ENCODE measurements at places on chromosomes 11 and 22. TPM values are rescaled to one million over a fixed set of nuclear protein-coding genes. Genes with fewer than 3 reads are reported as not detected.

The OR10A2 gene
- polyA plus RNA-seq, result not detected

The PANX3 gene
- not detected for polyA plus RNA-seq

The HORMAD2 gene
- polyA plus RNA-seq, result not detected

The NOX4 gene
- 0.49 TPM for polyA plus RNA-seq

The PKP3 gene
- 0.24 TPM for polyA plus RNA-seq

The OR10S1 gene
- polyA plus RNA-seq, result not detected

The RHOD gene
- polyA plus RNA-seq, result 4.7 TPM

The PAX6 gene
- 0.44 TPM for polyA plus RNA-seq

The GAL3ST1 gene
- polyA plus RNA-seq, result 0.03 TPM

The OR4D5 gene
- not detected for polyA plus RNA-seq

The MPZL3 gene
- 0.44 TPM for polyA plus RNA-seq

DNA sequence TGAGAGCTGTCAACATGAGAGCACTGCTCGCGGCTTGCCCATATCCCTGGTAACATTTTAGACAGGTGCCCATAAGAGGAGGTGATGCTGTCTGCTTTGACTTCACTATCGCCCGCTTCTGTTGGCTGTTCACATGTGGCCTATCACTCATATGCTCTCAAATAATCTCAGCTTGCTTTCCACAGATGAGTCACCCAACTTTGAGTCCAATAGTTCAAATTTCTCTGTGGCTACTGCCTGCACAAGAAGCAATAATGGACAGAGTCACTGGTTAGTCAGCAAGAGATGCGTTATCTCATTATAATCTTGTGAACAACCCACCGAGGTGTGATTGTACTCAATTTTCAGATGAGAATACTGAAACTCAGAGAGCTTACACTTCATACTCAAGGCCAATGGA, 1714.1 kb downstream of the LRRC4C start:
- DNase-seq, result peak; percentile 84

DNA sequence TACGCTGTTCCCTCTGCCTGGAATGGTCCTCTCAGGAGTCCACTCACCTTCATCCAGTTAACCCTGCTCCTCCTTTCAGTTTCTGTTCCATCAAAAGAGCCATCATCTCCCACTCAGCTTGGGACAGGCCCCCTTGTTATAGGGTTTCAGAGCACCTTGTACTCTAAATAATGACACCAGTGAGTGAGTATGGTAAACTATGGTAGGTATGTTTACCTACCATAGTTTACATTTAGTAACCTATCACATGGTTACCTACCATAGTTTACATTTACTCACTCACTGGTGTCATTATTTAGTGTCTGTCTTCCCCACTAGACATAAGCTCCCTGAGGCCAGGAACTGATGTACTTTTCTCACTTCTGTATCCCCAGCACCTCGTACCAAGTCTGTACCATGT, 130.2 kb upstream of the SESN3 start:
- no peak for DNase-seq

DNA sequence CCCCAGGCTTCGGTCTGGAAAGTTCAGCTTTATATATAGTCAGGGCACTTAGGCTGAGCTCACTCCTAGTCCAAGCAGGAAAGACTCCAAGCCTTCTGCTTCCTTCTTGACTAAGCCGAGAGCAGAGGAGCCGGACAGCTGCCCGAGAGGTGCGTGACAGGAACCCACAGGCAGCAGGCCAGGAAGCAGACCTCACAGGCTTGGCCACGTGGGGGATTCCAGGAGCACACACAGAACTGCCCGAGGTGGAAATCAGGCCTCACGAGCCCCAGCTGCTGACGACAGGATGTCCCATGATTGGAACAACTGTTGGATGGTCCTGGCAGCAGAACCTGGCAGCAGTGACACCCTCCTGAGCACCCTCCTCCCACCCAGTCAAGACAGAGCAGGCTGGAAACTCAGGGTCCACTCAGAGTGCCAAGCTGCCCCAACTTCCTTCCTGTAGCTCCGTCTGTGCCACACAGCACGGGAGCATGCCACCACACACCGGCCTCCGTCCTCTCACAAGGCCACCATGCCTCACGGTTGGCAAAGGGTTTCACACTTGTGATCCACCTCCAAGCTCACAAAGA, 5.4 kb downstream of the PLA2G6 start:
- DNase-seq, result peak; percentile 88

- peak; percentile 97 for DNase-seq
Observed at GRCh38 chr11:128488471-128488870, 98.9 kb downstream of the ETS1 start.

GRCh38 chr11:66834943-66835342, 8.3 kb upstream of the RCE1 start:
- no peak for DNase-seq

GRCh38 chr22:29750559-29751538, 16.0 kb downstream of the ZMAT5 start:
- peak; percentile 12 for DNase-seq

GRCh38 chr11:47044119-47044518, 107.6 kb downstream of the CSTPP1 start:
- DNase-seq, result no peak

GRCh38 chr22:31295360-31295759, 3.1 kb upstream of the PIK3IP1 start:
- DNase-seq, result no peak

DNA sequence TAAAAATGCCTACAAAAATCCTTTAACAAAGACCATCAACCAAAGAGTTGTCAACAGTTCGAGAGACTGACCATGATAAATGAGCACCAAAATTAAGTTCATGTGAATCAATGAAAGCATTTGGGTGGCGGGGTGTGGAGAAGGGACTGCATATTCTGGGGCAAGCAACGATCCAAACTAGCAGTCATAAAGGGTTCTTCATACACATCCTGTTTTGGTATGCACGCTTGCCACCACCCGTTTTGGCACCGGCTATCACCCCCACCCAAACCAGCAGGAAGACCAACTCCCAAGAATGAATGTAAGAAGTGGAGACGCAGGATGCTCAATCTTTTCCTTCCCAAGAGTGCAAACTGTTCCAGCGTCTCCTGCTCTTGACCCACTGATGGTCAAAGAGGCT, 80.8 kb downstream of the SGSM3 start:
- no peak for DNase-seq

DNA sequence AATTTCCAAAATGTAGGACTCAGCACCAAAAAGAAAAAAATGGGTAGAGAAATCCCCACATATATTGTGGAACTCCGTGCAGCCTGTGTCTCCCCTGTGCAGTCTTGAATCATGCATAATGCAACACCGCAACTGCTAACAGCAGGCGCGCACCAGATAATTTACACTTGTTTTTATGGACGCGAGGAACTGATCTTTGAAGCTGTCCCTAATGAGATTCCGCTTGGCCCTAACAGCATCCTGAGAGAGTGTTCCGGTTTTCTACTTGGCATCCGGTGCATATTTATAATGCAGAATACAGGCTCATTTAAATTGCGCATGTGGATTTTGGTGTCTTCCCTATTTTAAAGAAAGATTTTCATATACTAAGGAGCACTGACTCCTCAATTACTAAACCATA, 21.1 kb downstream of the MPPED2 start:
- no peak for DNase-seq

DNA sequence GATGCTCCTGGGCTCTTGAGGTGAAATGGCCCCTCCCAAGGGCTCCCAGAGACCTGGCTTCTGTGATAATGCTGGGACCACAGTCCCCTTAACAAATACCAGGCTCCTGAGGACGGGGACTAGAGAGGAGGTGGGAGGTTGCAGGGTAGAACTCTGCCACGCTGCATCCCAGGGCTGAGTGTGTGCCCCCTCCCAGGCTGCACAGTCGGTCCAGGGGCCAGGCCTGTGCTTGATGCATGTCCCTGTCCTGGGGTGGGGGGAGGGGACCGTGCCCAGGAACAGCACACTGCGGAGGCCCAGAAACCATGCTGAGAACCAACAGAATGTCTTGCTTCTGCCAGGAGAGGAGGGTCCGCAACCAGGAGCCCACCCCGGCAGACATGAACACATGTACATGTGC, 9.3 kb downstream of the CSF2RB start:
- no peak for DNase-seq

GRCh38 chr11:76629853-76630599, 40.5 kb downstream of the LRRC32 start:
- DNase-seq, result no peak

DNA sequence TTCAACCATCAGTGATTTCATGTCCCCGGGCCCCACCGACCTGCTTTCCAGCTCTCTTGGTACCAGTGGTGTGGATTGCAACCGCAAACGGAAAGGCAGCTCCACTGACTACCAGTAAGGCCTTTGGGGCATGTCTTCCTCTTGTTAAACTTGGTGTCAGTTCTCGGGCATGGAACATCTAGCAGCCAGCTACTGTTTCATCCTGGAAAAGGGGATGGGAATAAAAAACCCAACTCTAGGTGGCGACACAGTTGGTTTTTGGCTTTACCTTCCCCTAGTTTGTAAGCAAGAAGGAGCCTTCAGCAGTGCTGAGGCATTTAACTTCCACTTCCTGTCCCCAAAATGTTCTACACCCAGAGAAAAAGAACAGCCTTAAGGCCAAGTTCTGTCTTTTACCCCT, 76.7 kb downstream of the BMAL1 start:
- no peak for DNase-seq

DNA sequence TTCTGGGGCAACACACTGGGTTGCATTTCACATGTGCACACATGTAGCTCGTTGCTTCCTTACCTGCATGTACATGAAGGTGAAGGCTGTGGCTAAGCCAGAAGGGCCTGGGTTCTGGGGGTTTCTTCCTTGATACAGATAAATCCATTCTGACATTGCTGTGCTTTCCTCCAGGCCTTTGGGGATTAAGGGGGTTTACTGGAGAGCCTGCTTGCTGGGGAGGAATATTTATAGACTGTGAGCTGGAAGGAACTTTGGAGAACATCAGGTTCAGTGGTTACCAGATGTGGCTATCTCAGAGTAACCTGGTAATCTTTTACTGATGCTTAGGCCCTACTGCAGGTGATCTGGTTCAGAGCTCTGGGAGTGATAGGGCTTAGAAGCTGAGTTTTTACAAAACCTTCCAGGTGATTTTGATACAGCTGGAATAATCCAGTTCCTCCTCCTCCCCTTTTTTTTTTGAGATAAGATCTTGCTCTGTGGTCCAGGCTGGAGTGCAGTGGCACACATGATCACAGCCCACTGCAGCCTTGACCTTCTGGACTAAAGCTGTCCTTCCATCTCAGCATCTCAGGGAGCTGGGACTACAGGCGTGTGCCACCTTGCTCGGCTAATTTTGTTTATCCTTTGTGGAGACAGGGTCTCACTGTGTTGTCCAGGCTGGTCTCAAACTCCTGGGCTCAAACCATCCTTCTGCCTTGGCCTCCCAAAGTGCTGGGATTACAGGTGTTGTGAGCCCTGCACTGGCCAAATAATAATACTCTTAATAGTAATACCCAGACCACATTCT, 19.9 kb downstream of the ACO2 start:
- DNase-seq, result no peak

GRCh38 chr11:44598831-44599230, 33.4 kb downstream of the CD82 start:
- DNase-seq, result no peak

GRCh38 chr22:24099666-24100065, 81.6 kb upstream of the SUSD2 start:
- DNase-seq, result no peak

- peak; percentile 74 for DNase-seq
Observed at GRCh38 chr11:8070417-8071115, 10.4 kb upstream of the TUB start.

DNA sequence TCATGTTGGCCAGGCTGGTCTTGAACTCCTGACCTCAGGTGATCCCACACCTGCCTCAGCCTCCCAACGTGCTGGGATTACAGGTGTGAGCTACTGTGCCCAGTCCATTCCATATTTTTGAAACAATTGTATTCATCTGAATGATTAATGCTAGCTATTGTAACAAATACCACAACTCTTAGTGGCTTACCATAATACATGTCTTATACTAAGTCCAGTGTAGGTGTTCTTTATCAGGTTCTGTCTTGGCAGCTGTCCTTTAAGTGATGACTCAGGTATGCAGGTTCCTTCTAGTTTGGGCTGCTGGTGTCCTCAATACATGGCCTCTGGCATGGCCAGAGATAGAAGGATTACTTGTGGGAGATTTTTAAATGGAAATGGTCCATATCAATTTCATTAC, 39.0 kb downstream of the UVRAG start:
- DNase-seq, result no peak

GRCh38 chr11:20022363-20023081, 137.8 kb downstream of the DBX1 start:
- peak; percentile 77 for DNase-seq

- DNase-seq, result no peak
Observed at GRCh38 chr11:27179334-27179733, 138.7 kb downstream of the BBOX1 start.

GRCh38 chr11:71125150-71125549, 127.2 kb downstream of the SHANK2 start:
- no peak for DNase-seq

- no peak for DNase-seq
Observed at GRCh38 chr11:9717719-9718118, 53.8 kb downstream of the SWAP70 start.

GRCh38 chr11:29312812-29313211, 704.0 kb downstream of the KCNA4 start:
- DNase-seq, result peak; percentile 83

GRCh38 chr11:106088896-106089295, 11.4 kb downstream of the AASDHPPT start:
- no peak for DNase-seq

- no peak for DNase-seq
Observed at GRCh38 chr11:26070714-26071380, 261.1 kb upstream of the ANO3 start.

DNA sequence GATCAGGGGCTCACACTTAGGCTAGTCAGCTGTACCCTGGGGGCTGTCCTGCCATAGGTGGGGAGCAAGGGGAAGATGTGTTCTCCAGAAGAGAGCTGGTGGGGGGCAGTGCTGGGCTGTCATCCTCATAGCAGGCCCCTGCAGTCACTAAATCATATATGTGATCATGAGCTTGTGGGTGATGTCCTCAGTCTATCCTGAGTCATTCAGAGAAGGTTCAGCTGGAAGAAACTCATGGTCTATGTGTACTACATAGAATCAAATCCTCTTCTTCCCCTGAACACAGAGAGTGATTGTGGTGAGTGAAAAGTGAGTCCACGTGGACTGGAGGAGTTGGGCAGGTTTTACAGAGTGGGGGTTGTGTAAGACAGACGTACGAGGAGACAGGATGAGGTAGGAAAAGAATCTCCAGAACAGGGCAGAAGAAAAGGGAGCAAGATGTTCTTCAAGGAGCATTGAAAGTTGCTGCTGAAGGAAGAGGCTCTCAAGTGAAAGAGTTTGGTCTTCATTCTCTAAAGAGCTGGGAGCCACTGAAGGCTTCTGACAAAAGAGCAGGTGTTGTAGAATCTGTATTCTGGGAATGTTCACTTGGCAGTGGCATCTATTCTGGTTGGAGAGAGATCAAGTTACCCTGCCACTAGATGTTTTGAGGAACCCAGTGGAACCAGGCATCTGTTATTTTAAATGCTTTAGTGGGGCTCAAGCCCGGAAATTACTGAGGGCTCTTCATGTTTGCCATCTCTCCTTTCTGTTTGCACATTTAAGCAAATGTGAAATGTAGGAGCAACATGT, 68.9 kb downstream of the C22orf31 start:
- no peak for DNase-seq

DNA sequence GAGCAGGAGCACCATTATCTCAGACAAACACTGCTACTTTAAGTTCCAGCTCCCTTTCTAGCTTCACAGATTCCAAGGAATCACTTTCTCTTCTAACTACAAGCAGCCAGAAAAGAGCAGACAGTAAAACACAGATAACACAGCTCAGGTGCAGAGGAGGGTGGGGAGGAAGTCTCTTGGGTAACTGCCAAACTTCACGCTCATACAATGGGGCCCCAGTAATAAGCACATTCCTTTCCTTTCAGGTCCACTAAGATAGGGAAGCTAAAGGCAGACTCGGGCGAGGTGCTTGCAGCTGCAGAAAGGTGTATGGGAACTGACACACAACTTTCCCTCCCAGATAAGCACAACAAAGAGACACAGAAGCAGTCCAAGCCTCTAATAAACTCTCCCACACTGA, 69.2 kb upstream of the OR9G4 start:
- no peak for DNase-seq
